ENCODE measurements at places on chromosomes 2 and 18.

DNA sequence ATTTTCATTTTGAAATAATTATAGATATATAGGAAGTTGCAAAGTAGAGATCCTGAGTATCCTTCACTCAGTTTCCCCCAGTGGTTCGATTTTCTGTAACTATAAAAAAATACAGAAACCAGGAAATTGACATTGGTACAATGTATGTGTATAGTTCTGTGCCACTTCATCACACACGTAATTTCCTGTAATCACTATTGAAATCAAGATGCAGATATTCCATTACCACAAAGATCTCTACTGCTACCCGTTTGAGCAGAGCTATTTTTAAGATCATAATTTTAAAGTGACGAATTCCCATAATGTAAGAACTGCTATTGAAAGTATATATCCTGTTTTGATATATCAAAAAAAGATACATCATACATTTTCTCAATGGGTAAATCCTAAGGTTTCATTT, 142.3 kb downstream of the BABAM2 start:
- ATAC-seq: peak; percentile 87

- ATAC-seq: no peak
Measured at GRCh38 chr2:178542161-178542560, 61.9 kb downstream of the PLEKHA3 start.

- no peak for ATAC-seq
Measured at GRCh38 chr2:136058262-136058661, 59.7 kb downstream of the CXCR4 start.

DNA sequence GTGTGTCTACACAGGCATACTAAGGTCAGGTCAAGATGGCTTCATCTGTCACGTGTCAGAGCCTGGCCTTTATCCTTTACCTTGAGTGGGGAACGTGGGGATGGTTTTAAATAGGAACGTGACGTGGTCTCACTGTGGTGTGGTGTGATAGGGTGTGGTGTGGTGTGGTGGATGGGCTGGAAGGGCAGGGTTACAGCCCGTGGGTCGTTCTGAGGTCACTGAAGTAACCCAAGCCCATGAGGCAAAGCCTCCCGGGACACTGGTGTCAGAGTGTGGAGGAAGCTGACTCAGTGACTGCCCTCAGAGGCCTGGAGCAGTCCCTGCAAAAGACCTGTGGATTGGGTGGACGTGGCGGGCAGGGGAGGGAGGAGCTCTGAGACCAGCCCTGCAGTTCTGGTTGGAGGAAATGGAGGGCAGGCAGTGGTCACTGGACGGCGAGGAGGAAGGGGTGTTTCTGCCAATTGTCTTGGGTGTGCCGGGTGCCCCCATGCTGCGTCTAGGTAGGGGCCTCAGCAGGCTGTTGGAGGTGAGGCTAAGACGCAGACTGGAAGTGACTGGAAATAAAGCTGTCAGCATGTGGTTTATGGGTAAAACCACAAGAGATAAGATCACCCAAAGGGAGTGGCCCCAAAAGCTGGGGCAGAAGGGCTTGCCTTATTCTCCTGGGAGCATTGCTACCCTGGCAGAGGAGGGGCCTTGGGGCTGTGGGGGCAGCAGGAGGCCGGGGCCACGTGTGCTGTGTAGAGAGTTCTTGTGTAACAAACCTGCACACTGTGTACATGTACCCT, 84.8 kb downstream of the SH3RF3 start:
- peak; percentile 81 for ATAC-seq

DNA sequence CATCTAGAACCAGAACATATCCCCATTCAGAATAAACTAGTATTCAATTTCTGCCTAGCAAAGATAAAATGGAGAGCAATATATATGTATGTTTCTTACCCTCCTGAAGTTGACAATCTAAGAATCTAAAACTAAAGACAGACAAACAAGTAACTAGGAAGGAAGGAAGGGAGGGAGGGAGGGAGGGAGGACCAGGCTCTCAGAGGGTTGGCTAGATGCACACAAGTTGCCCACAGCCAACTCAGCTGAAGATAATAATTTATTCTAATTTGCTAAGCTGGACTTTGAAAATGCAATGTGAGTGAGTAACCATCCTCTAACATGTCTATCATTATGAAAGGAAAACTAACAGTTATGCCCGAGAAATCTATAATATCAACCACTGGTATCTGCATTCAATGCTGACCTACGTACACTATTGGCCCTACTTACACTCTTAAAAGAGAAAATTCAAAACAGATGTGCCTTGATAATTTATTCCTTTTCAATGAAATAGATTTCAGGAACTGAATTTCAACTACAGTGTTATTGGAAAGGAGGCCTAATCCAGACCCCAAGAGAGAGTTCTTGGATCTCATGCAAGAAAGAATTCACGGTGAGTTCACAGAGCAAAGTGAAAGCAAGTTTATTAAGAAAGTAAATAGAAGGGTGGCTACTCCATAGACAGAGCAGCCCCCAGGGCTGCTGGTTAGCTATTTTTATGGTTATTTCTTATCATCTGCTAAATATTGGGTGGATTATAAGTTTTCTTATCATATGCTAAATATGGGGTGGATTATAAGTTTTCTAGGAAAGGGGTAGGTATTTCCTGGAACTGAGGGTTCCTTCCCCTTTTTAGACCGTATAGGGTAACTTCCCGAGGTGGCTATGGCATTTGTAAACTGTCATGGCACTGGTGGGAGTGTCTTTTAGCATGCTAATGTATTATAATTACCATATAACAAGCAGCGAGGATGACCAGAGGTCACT, 288.5 kb upstream of the SLC39A10 start:
- ATAC-seq: no peak

GRCh38 chr2:1498176-1498575, 84.9 kb downstream of the TPO start:
- no peak for ATAC-seq

DNA sequence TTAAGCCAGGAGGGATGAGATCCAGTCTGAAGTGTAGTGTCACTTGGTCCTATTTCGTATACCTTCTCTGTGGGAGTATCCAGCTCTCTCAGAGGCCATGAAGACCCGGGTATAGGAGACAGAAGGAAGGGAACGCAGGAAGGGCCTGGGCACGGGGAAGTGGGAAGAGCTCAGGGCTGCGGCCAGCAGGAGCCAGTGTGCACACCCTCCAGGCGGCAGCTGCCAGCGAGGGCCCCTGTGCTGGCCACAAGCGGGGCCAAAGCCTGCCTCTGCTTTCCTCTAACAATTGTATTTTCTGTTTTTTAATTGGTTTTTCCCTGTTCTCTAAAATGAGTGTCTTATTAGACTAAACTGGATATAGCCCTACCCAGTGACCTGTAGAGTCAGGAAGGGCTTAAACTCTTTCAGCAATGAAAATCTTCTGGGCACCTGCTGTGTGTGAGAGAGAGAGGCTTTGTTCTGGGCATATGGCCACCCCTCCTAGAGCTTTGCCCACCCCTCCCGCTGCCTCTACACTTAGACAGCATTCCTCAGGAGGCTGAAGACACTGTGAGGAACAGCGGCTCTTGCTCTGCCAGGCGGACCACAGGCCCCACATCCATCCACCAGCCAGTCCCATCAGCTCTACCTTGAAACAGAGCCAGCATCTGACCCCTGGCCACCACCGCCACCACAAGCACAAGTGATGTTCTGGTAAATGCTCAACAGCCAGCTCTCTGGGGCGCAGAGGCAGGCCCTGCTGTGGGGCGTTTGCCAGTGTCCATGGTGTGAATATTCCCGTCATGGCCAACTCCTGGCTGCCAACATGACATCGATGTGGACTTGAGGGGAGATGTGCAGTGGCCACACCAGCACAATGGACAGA, 9.5 kb downstream of the GPR17 start:
- no peak for ATAC-seq

GRCh38 chr2:54575379-54575888, 119.3 kb downstream of the SPTBN1 start:
- ATAC-seq: peak; percentile 15

DNA sequence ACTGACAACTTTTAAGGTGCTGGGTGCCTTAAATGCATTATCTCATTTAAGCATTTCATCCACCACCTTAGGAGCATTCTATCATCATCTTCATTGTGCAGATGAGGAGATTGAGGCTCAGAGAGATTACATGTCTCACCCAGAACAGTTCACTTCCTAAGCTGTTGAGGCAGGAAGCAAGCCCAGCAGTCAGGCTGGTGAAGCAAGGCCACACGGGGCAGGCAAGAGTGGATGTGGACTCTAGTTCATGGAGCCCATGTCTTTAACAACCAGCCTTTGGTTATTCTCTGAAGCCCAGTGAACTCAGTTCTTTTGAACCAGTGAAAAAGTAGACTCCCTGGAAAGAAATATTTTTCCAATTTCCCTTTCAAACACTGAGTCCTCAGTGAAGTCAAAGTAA, 294.8 kb upstream of the MGAT5 start:
- no peak for ATAC-seq

DNA sequence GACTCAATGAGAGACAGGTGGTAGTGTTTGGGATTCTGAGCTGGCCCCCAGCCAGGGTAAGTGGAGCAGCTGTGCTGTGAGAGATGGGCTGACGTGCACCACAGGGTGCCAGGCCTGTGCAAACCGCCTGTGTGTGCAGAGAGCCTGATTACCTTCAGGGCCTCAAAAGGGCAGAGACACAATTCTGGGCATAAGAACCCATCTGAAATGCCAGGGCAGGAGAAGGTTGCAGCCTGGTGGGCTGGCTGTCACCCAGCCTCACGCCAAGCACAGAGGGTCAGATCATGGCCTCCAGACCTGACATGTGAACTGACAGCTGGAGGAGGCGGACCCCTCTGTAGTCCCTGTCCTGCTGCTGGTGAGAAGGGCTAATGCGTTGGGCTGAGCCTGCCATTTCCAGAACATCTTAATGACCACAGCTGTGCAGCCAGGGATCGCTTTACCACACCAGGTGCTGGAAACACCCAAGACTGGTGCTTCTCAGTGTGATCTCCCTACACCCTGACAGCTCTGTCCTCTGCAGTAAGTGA, 100.9 kb downstream of the ARL4C start:
- no peak for ATAC-seq

- ATAC-seq: peak; percentile 16
Measured at GRCh38 chr2:26456440-26457250, 21.3 kb downstream of the OTOF start.

DNA sequence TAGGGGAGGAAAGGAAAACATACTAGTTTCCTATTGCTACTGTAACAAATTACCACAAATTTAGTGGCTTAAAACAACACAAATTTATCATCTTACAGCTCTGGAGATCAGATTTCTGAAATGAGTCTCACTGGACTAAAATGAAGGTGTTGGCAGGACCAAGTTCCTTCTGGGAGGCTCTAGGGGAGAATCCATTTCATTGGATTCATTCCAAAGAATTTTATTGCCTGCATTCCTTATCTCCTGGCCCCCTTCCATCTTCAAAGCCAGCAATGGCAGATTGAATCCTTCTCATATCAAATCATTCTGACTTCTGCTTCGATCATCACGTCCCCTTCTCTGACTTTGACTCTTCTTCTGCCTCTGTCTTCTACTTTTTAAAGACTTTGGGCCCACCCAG, 250.9 kb downstream of the IRS1 start:
- no peak for ATAC-seq

DNA sequence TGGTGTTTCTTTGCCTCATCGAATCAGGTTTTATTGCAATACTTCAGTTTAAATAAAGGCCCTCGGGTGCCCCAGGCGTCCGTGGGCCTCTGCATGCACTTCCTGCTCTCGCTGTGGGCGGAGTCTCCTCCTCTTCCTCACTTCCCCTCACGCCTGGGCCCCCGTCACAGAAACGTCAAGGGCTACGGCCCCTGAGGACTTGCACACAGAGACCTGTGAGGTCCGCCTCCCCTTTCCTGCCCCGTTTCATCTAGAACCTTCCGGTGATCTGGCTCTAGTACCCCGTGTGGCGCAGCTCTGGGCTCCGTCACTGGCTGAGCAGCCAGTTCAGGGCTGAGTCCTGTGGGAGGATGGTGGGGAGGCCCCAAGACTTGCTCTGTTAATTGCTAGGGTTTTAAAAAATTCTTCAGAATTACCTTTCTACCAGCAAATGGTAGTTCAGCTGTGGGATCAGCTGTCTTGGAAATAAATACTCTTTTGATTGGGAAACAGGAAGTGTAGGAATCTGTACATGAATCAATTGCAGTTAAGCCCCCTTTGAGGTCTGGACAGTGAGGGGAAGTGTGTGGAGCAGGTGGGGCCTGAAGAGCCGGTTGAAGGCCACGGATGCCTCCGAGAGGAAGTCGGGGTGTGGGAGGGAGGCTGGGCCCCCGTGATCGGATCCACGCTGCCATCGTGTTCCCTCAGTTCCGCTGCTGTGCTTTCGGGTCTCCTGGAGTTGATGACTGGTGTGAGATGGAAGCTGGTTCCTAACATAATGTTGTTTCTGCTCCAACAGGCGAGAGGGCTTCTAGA, 10.2 kb downstream of the NFATC1 start:
- peak; percentile 82 for ATAC-seq

DNA sequence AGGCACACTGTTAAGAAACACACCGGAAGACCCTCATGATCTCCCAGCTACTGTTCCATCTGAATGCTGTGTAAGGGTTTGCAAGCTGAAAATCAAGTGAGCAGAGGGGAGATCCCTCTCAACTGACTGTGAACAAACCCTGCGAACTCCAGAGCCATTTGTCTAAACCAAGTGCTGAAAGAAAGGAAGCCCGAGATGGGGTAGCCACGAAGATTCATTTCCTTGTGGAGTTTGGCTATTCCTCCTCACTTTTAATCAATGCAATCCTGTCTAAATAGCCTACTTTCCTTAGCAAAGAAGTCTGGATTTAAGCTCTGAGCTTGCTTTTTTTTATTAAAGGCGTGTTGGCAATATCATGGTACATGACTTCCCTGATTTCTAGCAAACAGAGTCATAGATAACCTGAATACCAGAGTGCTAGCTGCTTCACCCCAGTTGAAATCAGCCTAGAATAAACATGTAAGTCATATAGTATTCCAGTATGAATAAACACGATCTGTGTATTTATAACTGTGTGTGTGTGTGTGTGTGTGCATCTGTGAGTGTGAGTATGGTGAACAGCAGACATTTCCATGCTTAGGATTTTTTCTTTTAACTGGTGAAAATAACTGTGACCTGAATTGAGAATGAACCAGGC, 365.2 kb downstream of the ZNF521 start:
- no peak for ATAC-seq

DNA sequence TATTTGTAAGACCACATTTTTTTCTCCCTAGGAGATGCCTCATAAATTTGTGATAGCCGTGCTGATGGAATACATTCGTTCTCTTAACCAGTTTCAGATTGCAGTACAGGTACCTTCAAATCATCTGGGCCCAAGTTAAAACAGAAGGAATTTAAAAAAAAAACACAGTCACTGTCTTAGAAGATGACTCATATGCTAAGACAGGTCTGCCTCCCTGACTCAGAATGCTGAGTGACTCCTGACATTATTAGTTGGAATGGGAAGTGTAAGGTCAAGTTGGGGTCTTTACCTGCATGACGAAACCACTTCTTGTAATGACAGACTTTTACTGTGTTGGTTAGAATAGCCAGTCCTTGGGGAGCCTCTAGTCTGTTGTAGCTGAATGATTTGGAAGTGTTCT, 26.3 kb downstream of the RMC1 start:
- ATAC-seq: peak; percentile 94
